Amniotic stem cell (primary cell): ENCODE measurements at places on chromosomes 6 and 20.

DNA sequence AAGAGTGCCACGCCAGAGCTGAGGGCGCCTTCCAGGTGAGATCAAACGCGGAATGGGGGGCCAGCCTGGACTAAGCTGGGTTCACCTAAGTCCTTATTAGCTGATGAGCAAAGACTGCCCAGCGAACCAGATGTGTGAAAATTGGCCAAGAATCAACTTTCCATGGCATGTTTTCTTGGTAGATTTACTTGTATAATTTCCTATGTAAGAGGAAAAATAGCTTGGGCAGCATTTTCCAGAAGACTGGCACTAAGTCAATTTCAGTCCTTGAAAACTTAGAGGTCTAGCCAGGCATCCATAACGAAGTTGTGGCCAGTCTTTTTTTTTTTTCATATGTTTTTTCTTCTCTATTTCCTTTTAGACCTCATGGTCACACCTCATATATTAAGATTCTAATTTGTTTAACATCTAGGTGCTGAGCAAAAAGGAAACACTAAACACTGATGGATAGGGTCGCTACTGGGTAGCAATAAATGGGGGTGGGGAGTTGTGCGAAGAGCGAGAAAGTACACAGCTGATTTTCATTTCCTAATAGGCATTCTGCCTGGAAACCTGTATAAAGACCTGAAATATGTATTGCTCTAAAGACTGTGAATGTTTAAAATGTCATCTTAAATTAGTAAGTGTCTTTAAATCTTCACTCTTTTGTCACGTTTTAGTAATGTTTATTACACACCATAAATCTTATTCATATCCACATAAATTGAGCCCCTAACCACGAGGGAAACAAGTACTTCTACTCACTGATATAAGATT lies 188.8 kb downstream of the CD83 start:
- DNase-seq = no peak

DNA sequence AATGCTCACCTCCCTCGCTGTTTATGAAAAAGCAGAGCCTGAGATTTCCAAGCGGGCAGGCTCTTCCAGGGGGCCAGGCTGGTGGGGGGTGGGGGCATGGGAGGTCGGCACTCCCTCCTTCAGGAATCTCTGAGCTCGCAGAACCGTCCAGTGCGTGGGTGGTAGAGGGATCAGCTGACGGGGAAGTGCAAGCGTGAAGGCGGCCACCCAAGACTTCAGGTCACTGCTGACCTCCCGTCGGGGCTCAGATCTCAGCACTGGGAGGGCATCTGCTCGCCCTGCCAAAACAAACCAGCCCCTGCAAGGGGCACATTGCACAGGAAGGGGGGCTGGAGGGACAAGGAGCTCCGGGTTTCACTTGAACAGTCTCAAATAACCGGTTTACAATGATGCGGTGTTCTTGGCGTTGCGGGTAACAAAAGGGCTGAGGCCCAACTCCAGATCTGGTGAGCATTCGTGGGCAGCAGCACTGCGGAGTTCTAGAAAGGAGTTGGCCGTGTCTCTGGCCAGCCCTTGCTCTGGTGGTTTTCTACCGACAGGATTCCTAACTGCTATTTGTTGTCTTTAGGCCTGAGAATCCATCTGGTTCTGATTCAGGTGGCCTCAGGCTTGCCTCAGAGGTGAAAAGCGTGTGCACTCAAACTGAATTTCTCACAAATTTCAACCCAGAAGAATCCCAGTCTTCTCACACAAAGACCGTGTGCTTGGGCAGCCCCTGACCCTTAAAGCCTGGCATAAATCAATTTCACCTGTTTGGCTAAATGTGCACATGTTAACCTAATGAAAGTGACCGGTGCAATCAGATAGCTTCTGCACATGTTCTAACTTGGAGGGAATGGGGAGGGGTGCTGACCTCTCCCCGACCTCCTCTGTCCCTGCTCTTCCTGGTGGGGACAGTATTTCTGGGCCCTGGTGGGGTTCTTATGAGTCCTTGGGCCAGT lies 191.6 kb downstream of the MYLK4 start:
- no peak for DNase-seq

GRCh38 chr20:38317422-38317821 lies 13.5 kb downstream of the BPI start:
- DNase-seq = no peak

GRCh38 chr20:51335329-51335841 lies 207.1 kb downstream of the NFATC2 start:
- DNase-seq = peak; percentile 94

GRCh38 chr6:164531736-164532135 lies 777.7 kb downstream of the C6orf118 start:
- no peak for DNase-seq

DNA sequence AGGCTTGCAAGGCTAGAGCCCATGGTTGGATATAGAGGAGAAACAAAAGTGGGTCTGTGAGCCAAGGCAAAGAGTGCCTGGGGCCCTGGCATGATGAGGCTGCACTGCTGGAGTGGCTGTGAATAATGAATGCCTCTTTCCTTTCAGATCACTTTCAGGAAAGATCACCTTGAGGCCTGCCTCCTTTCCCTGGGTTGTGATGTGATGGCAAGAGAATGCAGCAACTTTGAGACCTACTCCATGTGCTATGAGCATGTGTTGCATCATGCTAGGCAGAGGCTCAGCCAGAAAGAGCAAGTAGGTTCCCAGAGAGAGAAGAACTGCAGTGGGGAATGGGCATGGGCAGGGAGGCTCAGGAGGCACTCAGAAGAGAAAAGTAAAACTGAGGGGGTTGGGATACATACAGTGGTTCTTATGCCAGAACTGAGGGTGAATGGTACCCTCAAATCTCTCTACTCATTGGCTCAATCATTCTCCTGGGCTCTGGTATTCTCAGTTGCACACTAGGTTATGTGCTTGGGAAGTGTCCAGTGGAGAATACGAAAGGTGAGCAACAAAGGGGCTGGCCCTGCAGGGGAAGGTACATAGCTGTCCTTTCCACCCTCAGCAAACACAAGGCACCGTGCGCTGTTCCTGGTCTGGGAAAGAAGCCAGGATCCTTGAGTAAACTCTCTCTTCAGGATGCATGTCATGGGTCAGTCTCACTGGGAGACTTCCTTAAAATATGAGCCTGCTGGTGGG lies 45.9 kb downstream of the CD164 start:
- no peak for DNase-seq
